Sigmoid colon (tissue), 7 donors: ENCODE measurements at places on chromosomes 1 and 21. TPM values are rescaled to one million over a fixed set of nuclear protein-coding genes. Genes with fewer than 3 reads are reported as not detected.
A peak's percentile ranks its signal among the peaks of the same experiment; 100 is the strongest.

Gene LCE2A
- total RNA-seq: not detected

Gene CDK11A
- total RNA-seq: 53.7 TPM

Gene MEX3A
- 0.28 TPM for total RNA-seq

Gene BOLA1
- 57.4 TPM for total RNA-seq

DNA sequence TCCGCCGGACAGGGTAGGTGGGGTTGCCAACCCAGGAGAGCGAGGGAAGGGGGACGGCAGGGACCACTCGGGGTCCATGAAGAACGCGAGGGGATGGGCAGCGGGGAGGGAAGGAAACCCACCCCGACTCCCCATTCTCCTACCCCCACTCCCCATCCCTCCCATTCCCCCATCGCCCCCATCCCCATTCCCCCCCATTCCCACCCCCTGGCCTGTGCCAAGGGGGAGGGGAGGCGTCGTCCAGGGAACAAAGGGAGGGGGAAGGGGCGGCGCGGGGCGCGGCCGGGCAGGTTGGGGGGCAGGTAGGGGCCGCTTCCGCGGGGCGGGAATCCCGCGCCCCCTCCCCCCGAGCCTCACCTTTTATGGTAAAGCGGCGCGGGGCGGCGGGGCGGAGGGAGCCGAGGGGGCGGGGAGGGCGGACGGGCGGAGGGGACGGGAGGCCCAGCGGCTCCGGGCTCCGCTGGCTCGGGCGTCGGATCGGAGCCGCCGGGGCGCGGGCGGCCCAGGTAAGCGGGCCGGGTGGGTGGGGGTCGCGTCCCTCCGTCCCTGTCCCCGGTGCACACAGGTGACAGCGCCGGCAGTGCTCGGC is at the start of gene FBLIM1:
Gene FBLIM1, plus strand, starts transcription at position 453 of the 589 bp plus-strand sequence. CDS start 6,189 bp downstream, outside the sequence.
- peak; percentile 74 for DNase-seq
- peak within 1 kb of the TSS; percentile 79 for H3K27ac ChIP-seq
- H3K27me3 ChIP-seq: peaks cover 13% of the 10 kb centered on the region
- H3K4me3 ChIP-seq: peak within 1 kb of the TSS; percentile 84

- H3K4me1 ChIP-seq: no peaks in the 10 kb centered on the region
- no peaks in the 10 kb centered on the region for H3K27me3 ChIP-seq
- peaks cover 31% of the 10 kb centered on the region for H3K36me3 ChIP-seq
These were observed 9.6 kb downstream of the OSCP1 start for GRCh38 chr1:36440646-36441045.

GRCh38 chr1:56494306-56494705 is 85.1 kb downstream of the PLPP3 start:
- H3K27me3 ChIP-seq: no peaks in the 10 kb centered on the region
- no peak overlapping the region for H3K4me3 ChIP-seq
- peaks cover 5% of the 10 kb centered on the region for H3K36me3 ChIP-seq
- H3K27ac ChIP-seq: no peak overlapping the region
- peaks cover 8% of the 10 kb centered on the region for H3K4me1 ChIP-seq

DNA sequence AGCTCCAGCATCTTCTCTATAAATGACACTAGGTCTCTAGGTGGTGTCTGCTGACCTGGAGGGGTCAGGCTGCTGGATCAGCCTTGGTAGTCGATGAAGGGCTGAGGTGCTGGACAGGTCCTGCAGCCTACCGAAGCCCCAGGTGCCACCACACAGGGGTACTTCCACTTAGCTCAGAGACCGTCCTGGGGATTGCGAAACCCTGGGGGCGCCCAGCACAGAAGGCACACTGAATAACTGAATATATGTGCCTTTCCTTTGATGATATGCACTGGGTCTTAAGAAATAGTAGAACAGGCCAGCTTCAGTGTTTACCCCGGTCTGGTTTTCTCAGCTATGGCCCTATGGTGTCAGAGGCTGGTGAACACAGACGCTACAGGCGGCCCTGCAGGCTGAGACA is 10.9 kb downstream of the UBE2J2 start:
- H3K4me3 ChIP-seq: no peak overlapping the region
- H3K27me3 ChIP-seq: no peaks in the 10 kb centered on the region
- peaks cover 17% of the 10 kb centered on the region for H3K4me1 ChIP-seq

DNA sequence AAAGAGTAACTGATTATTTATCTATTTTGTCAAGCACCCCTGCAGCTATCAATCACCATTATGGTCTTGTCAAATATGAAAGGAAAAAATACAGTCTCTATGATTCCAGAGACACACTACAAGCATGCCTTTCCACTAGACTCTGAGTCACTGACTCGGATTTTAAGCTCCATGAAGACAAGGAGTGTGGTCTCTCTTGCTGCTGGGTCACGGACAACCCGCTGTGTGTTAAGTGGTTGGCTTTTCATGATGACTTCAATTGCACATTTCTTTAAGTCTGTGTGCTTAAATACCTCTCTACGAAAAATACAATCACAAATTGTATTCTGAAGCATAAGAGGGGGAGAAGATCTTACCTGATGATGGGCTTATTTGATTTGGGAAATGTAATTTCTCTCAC is 14.0 kb upstream of the GNG4 start:
- no peak overlapping the region for H3K27ac ChIP-seq
- H3K4me1 ChIP-seq: no peaks in the 10 kb centered on the region
- H3K4me3 ChIP-seq: no peak overlapping the region
- H3K27me3 ChIP-seq: no peaks in the 10 kb centered on the region

DNA sequence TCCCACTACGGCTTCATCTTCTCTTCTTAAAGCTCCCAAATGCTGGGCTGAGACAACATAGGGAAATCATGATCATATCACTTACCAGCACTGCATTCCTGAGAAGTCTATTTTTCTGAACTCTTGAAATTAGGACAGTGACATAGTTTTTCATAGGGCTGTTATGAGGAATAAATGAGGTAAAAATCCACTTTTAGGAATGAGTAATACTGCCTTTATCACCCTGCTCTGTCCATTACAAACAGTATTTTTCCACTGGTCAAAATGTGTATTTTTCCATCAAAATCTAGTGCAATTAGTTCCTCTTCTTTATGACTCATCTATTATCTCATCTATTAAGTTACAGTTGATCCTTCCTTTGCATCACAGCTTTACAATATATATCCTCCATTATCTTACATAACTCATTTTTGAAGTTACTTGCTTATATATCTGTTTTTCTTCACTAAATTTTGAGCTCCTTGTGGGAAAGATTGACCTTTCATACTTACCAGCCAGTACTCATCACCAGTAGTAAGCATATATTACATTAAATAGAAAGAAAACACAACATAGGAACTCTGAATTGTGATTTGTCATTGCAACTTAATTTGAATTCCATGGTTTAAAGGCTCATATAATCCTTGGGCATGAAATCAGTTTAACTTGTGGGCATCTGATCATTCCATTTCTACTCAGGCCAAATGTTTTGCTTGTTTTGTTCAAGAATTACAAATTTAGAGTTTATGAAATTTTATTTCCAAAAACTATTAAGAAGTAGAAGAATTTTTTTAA is 37.1 kb downstream of the PRRX1 start:
- no peak overlapping the region for H3K27ac ChIP-seq
- no peak overlapping the region for H3K4me3 ChIP-seq
- DNase-seq: no peak
- H3K27me3 ChIP-seq: no peaks in the 10 kb centered on the region
